Activated CD8-positive, alpha-beta T cell treated with anti-CD3 and anti-CD28 coated beads, Interleukin-2, amount 10 ng/mL, durations not matched to agents 7 days and 5 days (primary cell): ENCODE measurements at places on chromosomes 16 and 17. TPM values are rescaled to one million over a fixed set of nuclear protein-coding genes. Genes with fewer than 3 reads are reported as not detected.

- no peak for DNase-seq
These were observed 256.9 kb downstream of the C16orf95 start for GRCh38 chr16:87060034-87060986.

DNA sequence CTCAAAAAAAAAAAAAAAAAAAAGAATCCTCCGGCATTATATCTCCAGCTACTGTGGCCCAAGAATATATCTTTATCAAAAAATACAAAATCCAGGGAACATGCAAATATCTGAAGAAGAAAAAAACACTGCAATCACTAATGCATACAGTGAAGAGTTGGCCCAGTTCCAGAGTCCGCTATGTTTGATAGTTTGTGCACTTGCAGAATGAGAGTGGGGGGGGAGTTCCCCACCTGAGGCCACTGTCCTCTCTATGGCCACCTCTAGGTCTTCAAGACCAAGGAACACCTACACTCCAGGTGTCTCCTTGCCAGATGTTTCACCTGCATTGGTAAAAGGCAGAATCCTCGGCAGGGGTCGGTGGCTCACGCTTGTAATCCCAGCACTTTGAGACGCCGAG is 4.0 kb downstream of the ZNF785 start:
- DNase-seq = no peak

DNA sequence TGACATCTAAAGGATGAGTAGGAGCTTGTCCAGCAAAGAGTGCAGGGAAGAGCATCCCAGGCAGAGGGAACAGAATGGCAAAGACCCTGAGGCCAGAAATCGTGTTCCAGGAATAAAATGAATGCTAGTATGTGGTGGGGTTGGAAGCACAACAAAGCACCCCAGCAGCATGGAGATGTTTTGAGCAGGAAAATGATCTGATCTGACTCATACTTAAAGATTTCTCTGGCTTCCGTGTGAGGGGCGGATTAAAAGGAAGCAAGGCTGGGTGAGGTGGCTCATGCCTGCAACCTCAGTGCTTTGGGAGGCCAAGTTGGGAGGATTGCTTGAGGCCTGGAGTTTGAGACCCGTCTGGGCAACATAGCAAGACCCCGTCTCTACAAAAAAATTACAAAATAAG is 2.3 kb downstream of the SLC5A11 start:
- no peak for DNase-seq

GRCh38 chr17:32566303-32566702 is 79.5 kb downstream of the CDK5R1 start:
- DNase-seq = no peak

- DNase-seq = no peak
These were observed 988.5 kb downstream of the CDH11 start for GRCh38 chr16:64133366-64133765.

GRCh38 chr16:70725024-70725911 is 39.4 kb upstream of the MTSS2 start:
- no peak for DNase-seq

- no peak for DNase-seq
These were observed 11.1 kb downstream of the SCPEP1 start for GRCh38 chr17:56988901-56989572.

The GFOD2 gene
- total RNA-seq = 14.0 TPM
